ENCODE measurements at places on chromosomes 13 and 19.

GRCh38 chr19:50639121-50640112 is at the start of gene SYT3:
SYT3 (minus strand) TSS chr19:50639881; CDS start chr19:50637411, 2,470 bp downstream.
- peak within 1 kb of the TSS; percentile 89 for H3K4me3 ChIP-seq
- peak; percentile 87 for DNase-seq

GRCh38 chr13:59643364-59643841 is 520.3 kb downstream of the DIAPH3 start:
- no peak overlapping the region for H3K4me3 ChIP-seq
- H3K36me3 ChIP-seq: no peaks in the 10 kb centered on the region
- no peaks in the 10 kb centered on the region for H3K27me3 ChIP-seq
- no peak overlapping the region for H3K27ac ChIP-seq
- no peak for DNase-seq

DNA sequence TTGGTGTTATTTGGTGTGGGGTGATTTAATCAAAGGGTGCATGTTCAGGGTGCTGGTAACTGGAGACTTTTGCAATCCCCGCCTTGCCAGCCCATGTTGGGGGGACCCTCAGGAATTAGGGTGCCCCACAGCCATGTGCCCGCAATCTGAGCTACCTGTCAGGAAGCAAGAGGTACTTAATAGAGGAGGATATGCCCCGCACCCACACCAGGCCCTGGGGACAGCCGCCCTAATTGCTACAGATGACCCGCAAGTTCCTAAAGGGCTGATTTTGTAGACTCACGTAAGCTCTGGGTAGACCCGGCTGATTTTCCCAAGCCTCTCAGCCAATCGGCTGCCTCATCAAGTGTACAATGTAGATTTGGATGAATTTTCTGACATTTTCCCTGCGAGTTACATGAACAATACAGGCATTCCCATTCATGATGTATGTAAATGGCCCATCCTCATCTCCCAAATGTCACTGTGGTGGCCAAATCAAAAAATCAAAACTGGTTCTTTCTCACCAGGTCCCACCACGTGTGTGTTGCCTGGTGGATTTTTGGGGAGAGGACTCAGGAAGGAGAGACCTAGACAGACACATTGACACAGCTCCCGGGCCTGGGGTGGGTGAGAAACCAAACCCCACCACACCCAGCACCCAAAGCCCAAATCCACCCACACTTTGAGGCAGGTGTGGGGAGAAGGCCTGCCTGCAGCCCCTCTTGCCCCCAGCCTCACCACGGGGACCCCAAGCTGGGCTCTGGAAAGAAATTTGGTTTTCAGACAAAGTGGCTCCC is 119.2 kb upstream of the SPACA7 start:
- H3K4me1 ChIP-seq: no peaks in the 10 kb centered on the region
- H3K27ac ChIP-seq: no peak overlapping the region
- DNase-seq: no peak
- no peaks in the 10 kb centered on the region for H3K27me3 ChIP-seq

DNA sequence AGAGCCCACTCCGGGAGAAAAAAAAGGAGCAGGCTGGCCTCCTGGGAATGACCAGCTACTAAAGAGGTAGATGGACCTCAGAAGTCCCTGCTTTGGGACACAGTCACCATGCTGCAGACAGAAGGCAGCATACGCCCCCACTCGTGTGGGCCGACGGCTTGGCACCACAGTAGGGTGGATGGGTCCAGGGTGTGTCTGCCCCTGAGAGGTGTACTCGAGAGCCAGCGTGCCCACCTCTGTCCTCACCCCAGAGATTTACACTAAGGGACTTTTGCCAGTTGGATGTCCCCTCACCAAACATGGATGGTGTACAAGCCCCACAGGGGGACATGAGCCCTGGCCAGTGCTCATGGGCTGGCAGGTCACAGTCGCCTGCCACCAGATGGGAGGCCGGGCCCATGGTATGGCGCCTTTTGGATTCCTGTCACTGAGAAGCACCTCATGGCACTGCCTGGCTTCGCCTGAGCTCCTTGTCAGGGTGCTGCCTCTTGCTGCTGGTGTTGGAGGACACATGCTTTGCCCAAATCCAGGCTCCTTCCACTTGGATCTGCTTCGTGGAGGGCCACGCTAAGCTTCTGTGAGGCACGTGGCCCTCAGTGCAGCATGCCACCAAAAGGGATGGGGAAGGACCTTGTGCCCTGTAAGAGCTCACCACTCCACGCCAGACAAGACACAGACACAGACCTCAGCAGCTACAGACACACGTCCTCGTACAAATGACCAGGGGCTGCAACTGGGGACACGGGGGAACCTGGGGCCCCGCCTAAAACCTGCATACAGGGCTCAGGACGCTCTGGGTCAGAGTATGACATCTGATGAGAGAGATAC is 13.3 kb upstream of the EPHX3 start:
- no peak overlapping the region for H3K27ac ChIP-seq
- H3K27me3 ChIP-seq: no peaks in the 10 kb centered on the region
- H3K4me3 ChIP-seq: no peak overlapping the region
- no peaks in the 10 kb centered on the region for H3K36me3 ChIP-seq
- no peak for DNase-seq

- no peak overlapping the region for H3K4me3 ChIP-seq
- H3K27ac ChIP-seq: no peak overlapping the region
- DNase-seq: no peak
- H3K36me3 ChIP-seq: no peaks in the 10 kb centered on the region
- no peaks in the 10 kb centered on the region for H3K4me1 ChIP-seq
Observed at GRCh38 chr13:108795841-108796240, 166.4 kb downstream of the MYO16 start.

DNA sequence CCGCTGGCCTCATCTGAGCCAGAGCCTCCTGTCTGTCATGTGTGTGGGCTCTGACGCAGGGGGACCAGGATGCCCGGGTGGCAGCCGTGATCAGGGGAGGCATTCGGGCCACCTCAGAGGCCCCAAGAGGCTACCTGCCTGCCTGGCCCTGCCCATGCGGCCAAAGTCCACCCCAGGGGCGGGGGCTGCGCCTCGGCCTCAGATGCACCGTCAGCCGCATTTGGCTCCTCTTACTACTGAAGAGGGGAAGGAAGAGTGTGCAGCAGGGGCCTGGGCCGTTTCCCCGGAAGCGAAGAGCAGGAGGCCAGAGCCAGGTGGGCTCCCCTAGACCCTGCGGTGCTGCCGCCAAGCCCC is 34.0 kb downstream of the C13orf46 start:
- peaks cover 17% of the 10 kb centered on the region for H3K4me1 ChIP-seq
- H3K27ac ChIP-seq: no peak overlapping the region
- no peaks in the 10 kb centered on the region for H3K36me3 ChIP-seq
- DNase-seq: no peak

- H3K27me3 ChIP-seq: no peaks in the 10 kb centered on the region
- peak; percentile 45 for DNase-seq
- H3K36me3 ChIP-seq: no peaks in the 10 kb centered on the region
- H3K27ac ChIP-seq: no peak overlapping the region
- peaks cover 4% of the 10 kb centered on the region for H3K4me1 ChIP-seq
Observed at GRCh38 chr13:36453516-36453915, 21.2 kb downstream of the CCNA1 start.

DNA sequence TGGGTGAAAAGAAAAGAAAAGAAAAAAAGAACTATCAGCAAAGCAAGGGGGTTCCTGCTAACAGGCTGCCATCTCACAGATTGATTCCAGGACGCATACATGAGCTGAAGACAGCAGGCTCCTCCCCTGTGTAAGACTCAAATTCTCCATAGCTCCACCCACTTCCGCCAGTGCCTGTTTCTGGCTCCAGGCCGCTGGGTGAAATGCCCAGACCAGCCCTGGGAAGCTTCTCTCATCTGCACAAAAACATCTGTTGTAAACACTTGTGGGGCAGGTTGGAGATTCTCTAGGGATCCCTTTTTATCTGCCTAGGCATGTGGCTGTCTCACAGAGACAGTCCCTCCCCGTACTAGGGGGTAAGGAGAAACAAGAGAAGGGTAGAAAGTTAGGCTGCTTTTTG is 1054.4 kb upstream of the SPRY2 start:
- H3K36me3 ChIP-seq: no peaks in the 10 kb centered on the region
- DNase-seq: peak; percentile 59

- peaks cover 4% of the 10 kb centered on the region for H3K4me1 ChIP-seq
- no peak for DNase-seq
- H3K36me3 ChIP-seq: no peaks in the 10 kb centered on the region
- no peaks in the 10 kb centered on the region for H3K27me3 ChIP-seq
- H3K27ac ChIP-seq: no peak overlapping the region
Observed at GRCh38 chr13:36454987-36455386, 22.7 kb downstream of the CCNA1 start.

DNA sequence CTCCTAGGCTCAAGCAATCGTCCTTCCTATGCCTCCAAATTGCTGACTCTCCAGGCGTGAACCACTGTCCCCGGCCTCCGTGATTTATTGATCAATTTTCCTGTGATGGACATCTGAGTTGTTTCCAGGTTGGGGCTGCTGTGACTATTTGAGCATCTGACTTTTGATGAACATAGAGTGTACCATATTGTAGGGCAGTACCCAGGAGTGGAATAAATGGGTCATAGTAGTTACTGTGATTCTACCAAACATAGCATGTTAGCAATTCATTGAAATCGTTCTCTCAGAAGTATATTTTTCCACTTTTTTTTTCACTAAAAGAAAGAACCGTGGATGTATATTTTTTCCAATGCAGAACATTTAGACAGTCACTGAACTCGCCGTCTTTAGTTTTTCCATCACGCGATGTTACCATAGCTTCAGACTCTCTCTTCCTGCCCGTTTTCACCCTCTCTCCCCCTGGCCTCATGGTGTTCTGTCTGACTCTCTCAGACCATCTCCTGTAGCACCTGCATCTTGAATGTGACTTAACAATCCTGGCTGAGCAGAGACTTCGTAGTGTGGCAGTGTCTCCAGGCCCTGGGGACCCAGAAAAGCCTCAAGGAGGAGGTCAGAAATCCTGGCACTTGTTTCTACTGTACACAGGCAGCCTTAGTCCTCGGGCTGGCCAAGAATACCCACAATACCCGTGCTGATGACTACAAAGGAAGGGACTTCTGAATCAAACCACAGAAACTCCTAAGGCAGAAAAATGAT is 3.2 kb upstream of the RASGRP4 start:
- H3K27ac ChIP-seq: no peak overlapping the region
- no peak for DNase-seq
- H3K4me3 ChIP-seq: no peak overlapping the region
- H3K36me3 ChIP-seq: no peaks in the 10 kb centered on the region
- H3K27me3 ChIP-seq: no peaks in the 10 kb centered on the region
- peaks cover 16% of the 10 kb centered on the region for H3K4me1 ChIP-seq

GRCh38 chr13:23899555-23899954 is 2.3 kb upstream of the C1QTNF9B start:
- no peak overlapping the region for H3K4me3 ChIP-seq
- no peaks in the 10 kb centered on the region for H3K4me1 ChIP-seq
- no peak overlapping the region for H3K27ac ChIP-seq
- no peaks in the 10 kb centered on the region for H3K36me3 ChIP-seq
- DNase-seq: peak; percentile 34

All from neural progenitor cell (in vitro differentiated cells).